CD4-positive, alpha-beta T cell (primary cell): ENCODE measurements at places on chromosomes 13 and 19.

DNA sequence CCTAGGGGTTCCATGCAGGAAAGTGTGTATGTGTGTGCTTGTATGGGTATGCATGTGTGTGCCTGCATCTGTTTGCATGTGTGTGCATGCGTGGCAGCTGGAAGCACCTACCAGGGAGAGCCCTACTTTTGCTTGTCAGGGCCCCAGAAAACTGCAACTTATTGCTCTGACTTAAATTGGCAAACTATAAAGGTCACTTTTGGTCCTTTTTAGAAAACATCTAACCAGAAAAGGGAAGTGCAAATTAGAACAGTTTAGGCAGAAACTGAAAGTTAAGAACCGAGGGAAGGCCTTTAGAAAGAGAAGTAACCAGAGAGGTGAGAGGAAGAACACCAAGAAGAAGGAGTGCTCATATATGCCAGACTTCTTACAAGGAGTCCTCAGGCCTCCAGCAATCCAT is 32.5 kb downstream of the DLEU7 start:
- no peaks in the 10 kb centered on the region for H3K4me1 ChIP-seq
- no peaks in the 10 kb centered on the region for H3K27me3 ChIP-seq
- no peak overlapping the region for H3K27ac ChIP-seq
- H3K4me3 ChIP-seq: no peak overlapping the region
- no peak for DNase-seq
- no peaks in the 10 kb centered on the region for H3K36me3 ChIP-seq

GRCh38 chr13:98972627-98973026 is 5.2 kb downstream of the DOCK9 start:
- DNase-seq: no peak
- no peaks in the 10 kb centered on the region for H3K27me3 ChIP-seq
- H3K27ac ChIP-seq: no peak overlapping the region

DNA sequence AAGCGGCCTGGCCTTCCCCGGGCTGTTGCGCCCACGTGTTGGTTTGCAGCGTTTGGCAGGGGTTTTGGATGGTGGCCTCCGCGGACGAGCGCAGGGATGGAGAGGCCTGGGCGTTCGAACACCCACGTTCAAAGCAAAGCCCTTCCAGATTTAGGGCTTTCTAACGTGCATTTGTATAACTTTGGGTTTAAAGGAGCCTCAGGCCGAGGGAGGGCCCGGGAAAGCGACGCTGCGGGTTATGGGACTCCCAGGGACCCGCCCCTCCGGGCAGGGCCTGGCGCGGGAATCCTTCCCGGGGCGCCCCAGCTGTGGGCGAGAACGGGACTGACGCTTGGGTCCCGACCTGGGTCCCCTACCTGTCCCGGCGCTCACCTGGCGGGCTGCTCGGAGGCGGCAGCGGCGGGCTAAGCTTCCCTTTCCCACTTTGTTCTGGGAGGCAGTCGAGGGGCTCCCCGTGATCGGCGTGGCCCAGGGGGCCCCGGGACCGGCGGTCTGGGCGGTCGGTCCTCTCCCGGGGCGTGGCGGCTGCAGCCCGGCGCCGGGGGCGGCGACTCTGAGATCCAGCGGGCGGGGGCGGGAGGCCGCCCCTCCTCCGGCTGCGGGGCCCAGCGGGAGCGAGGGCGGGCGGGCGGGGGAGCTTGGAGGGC is at the start of gene FBXO17:
Gene FBXO17 (minus strand): TSS at position 529 of the 647 bp plus-strand sequence. CDS start 25,423 bp downstream, outside the sequence.
- peaks cover 22% of the 10 kb centered on the region for H3K27me3 ChIP-seq
- H3K4me3 ChIP-seq: no peak within 1 kb of the TSS
- no peaks in the 10 kb centered on the region for H3K36me3 ChIP-seq
- H3K27ac ChIP-seq: no peak within 1 kb of the TSS

DNA sequence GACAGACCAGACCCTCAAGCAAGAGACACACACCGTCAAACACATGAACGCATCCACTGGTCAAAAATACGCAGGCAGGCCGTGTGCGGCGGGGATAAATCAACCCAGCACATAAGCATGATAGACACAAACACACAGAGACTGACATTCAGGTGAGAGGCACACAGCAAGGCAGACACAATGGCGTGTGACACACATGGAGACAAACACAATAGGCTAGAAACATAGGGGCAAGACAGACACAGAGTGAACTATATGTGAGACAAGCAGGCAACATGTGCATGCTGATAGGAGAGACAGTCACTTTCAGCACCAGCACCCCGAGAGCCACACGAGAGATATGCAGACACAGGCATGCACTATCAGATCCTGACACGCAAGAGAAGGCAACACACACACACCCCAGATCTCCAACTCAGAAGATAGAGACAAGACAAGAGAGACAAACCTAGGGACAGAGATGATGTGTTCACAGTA is 6.9 kb upstream of the JUNB start:
- H3K36me3 ChIP-seq: no peaks in the 10 kb centered on the region
- H3K27me3 ChIP-seq: no peaks in the 10 kb centered on the region
- no peak overlapping the region for H3K4me3 ChIP-seq
- peak overlapping the region; percentile 98 for H3K27ac ChIP-seq

- no peak overlapping the region for H3K4me3 ChIP-seq
- no peak overlapping the region for H3K27ac ChIP-seq
- no peaks in the 10 kb centered on the region for H3K4me1 ChIP-seq
- DNase-seq: no peak
- H3K36me3 ChIP-seq: peaks cover 23% of the 10 kb centered on the region
- H3K27me3 ChIP-seq: no peaks in the 10 kb centered on the region
These were observed 40.6 kb upstream of the EEF1AKMT1 start for GRCh38 chr13:20814224-20814910.

- H3K27ac ChIP-seq: no peak overlapping the region
- peaks cover 68% of the 10 kb centered on the region for H3K4me1 ChIP-seq
- no peak overlapping the region for H3K4me3 ChIP-seq
- no peak for DNase-seq
- H3K36me3 ChIP-seq: peaks cover 35% of the 10 kb centered on the region
- H3K27me3 ChIP-seq: no peaks in the 10 kb centered on the region
These were observed 3.5 kb downstream of the CIC start for GRCh38 chr19:42272535-42272897.

DNA sequence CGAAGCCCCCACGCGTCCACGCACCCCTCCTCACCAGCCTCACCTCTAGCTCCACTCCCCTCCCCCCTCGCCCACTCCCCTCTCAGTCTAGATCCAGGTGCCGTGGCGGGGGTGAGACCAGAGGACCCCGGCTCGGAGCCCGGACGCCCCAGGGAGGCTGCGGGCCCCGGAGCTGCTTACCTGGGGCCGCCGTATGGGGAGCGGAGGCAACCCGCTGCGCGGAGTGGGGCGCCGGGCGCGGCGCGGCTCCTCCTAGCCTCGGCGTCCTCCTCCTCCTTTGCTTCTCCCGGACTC is 353 bp downstream of the ENOX1 start:
- peaks cover 44% of the 10 kb centered on the region for H3K27me3 ChIP-seq
- peaks cover 17% of the 10 kb centered on the region for H3K4me1 ChIP-seq
- H3K27ac ChIP-seq: no peak overlapping the region
- no peak for DNase-seq
- H3K4me3 ChIP-seq: peak overlapping the region; percentile 31

DNA sequence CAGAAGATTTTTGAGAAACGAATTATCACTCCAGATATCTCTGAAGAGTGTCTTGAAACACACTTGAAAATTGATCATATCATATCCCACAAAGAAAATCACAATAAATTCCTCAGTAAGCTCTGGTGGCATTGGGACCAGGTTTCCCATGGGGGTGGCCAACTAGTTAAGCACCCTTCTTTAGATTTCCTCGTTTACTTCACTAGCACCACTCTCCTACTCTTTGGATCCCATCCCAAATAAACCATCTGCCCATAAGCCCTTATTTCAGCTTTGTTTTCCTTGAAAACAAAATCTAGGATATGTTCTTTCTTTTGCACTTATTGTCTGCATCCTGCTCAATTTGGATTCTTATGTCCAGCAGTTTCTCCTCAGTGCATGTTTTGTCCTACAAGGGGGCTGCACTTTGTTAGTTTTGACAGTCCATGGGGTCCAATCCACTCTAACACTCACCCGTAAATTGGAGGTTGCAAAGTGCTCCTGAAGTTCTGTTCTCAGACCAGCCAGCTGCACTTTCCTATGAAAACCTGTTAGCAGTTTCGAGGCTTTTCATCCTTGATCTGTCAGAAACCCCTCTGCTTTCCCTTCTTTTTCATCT is 40.3 kb upstream of the FAM124A start:
- H3K27me3 ChIP-seq: peaks cover 18% of the 10 kb centered on the region
- no peak for DNase-seq
- H3K27ac ChIP-seq: no peak overlapping the region

DNA sequence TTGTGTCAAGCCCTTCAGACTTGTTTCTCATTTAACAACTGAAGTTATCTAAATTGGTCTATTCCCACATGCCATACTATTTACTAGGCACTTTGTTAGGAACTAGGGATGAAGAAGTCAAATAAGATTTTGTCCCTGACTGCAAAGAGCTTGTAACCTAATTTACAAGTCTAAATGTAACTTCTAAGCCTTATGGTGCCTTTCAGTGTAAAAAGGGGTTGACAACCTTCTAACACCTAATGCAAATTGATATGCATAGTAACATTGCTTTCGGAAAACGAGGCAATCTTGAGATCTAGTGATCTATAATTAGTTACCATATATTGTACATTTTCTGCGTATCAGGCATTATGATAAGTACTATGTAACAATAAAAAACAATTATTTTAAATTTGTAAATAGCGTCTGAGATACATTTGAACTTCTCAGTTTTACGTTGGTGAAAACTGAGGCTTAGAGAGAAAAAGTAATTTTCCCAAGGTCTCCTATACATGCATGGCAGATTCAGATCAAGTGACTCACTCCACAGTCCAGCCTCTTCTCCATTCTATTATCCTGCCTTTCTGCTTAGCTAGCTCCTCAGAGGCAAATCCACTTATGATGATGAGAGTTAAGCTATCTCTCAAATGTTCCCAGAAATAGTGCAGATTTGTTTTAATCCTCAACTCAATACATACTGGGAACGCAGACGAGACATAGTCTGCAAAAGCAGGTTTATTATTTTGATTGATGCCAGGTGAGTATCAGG is 764.9 kb upstream of the SLITRK5 start:
- H3K27ac ChIP-seq: no peak overlapping the region
- no peaks in the 10 kb centered on the region for H3K36me3 ChIP-seq
- no peaks in the 10 kb centered on the region for H3K4me1 ChIP-seq
- H3K27me3 ChIP-seq: no peaks in the 10 kb centered on the region
- no peak overlapping the region for H3K4me3 ChIP-seq

- H3K36me3 ChIP-seq: no peaks in the 10 kb centered on the region
- DNase-seq: no peak
- H3K27me3 ChIP-seq: no peaks in the 10 kb centered on the region
- no peak overlapping the region for H3K4me3 ChIP-seq
- no peaks in the 10 kb centered on the region for H3K4me1 ChIP-seq
These were observed 174.5 kb downstream of the KCTD12 start for GRCh38 chr13:76711550-76712182.

GRCh38 chr13:52428295-52428694 is 22.1 kb downstream of the VPS36 start:
- no peaks in the 10 kb centered on the region for H3K4me1 ChIP-seq
- peaks cover 43% of the 10 kb centered on the region for H3K36me3 ChIP-seq
- no peak for DNase-seq

DNA sequence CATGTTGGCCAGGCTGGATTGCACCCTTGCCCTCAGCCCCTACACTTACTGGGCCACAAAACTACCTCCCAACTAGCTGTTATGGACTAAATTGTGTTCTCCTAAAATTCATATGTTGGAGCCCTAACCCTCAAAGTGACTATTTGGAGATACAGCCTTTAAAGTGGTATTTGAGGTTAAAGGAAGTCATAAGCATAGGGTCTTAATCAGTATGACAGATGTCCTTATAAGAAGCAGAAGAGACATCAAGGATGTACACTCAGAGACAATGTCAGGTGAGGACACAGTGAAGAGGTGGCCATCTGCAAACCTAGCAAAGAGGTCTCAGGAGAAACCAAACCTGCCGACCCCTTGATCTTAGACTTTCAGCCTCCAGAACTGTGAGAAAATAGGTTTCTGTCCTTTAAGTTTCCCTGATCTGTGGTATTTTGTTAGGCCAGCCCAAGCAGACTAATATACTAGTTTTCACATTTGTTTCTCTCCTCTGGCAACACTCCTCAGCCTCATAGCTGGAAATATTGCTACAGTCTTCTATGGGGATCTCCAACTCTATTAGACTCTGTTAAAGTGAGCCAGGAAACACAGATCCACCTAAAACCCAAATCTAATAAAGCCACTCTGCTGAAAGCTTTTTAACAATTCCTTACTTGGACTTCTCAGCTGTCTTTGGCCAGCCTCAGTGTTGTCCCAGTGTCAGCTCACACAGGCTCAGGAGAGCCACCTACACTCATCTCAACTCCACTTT is 256.5 kb downstream of the TBC1D4 start:
- no peak overlapping the region for H3K4me3 ChIP-seq
- DNase-seq: no peak
- no peak overlapping the region for H3K27ac ChIP-seq
- no peaks in the 10 kb centered on the region for H3K4me1 ChIP-seq

DNA sequence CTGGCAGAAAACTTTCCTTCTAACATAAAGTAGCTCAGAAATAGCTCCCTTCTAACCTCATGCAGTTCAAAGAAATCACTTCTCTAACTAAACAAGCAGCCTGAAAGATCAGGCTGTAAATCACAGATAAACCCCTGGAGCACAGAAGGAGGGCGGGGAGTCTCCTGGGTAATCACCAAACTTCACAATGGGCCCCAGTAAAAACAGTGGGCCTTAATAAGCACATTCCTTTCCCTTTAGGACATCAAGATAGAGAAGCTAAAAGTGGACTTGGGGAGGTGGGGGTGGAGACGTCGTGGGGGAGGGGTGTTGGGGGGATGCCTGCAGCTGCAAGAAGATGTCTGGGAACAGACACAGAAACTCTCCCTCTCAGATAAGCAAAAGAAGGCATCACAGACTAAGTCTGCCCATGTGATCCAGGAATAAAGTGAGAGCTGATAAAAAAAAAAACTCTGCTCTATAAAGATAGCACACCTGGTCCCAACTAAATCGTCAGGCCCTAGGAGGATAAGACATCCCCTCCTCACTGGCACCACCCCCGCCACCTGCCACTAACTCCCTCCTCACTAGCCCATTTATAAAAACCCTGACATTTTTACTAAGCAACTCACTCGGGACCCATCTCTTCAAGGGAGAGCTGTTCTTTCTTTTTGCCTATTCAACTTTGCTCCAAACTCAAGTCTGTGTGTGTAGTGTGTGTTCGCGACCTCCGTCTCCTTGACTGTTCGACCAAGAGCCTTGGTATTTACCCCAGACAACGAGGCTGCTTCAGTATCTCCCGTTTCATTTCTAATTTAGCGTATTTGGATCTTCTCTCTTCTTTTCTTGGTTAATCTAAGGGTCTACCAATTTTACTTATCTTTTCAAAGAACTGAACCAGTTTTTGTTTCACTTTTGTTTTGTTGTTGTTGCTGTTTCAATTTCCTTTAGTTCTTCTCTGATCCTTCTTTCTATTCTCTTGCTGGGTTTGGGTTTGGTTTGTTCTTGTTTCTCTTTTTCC is 31.7 kb downstream of the DNAJC15 start:
- no peaks in the 10 kb centered on the region for H3K27me3 ChIP-seq
- peak overlapping the region; percentile 84 for H3K27ac ChIP-seq
- no peaks in the 10 kb centered on the region for H3K36me3 ChIP-seq
- H3K4me3 ChIP-seq: peak overlapping the region; percentile 69
- peaks cover 26% of the 10 kb centered on the region for H3K4me1 ChIP-seq

DNA sequence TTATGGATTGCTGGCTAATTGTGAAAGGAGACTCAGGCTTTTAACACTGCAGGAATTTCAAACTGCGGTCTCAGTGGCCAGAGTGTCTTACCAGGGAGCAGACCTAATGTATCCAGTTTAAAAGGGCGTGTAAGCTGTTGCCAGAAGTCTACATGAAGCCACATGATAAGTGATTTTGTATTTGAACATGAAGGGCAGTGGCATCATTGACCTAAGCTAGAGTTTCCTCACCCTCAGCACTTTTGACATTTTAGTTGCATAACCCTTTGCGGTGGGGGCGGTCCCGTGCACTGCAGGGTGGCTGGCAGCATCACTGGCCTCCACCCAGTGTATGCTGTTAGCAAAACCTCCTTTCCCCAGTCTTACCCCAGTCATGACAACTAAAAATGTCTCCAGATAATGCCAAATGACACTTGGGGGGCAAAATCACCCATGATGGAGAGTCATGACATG is 23.7 kb upstream of the GPR18 start:
- peak overlapping the region; percentile 90 for H3K27ac ChIP-seq
- DNase-seq: peak; percentile 56
